ENCODE measurements at places on chromosomes 7 and 10. TPM values are rescaled to one million over a fixed set of nuclear protein-coding genes. Genes with fewer than 3 reads are reported as not detected.

WEE2 gene
- total RNA-seq: not detected

PUS7 gene
- 11.6 TPM for total RNA-seq

SFRP4 gene
- 98.6 TPM for total RNA-seq

ADAP1 gene
- 11.9 TPM for total RNA-seq

DUS4L gene
- total RNA-seq: 6.8 TPM

TAF3 gene
- 10.5 TPM for total RNA-seq

GIMAP4 gene
- 37.9 TPM for total RNA-seq

PNLIP gene
- total RNA-seq: 2.7 TPM

IRF5 gene
- 9.6 TPM for total RNA-seq

CLCN1 gene
- total RNA-seq: not detected

SLC13A1 gene
- not detected for total RNA-seq

ASCC1 gene
- 23.3 TPM for total RNA-seq

PAX4 gene
- not detected for total RNA-seq

EPHB6 gene
- total RNA-seq: 17.7 TPM

LARP4B gene
- total RNA-seq: 82.4 TPM

KCP gene
- 2.1 TPM for total RNA-seq

SPDYE5 gene
- not detected for total RNA-seq

Data from aorta (tissue), 5 donors.